Muscle of back (tissue), 13 donors: ENCODE measurements at places on chromosomes 11 and 22.

- no peak for DNase-seq
Observed at GRCh38 chr11:10906521-10906920, 48.7 kb upstream of the ZBED5 start.

DNA sequence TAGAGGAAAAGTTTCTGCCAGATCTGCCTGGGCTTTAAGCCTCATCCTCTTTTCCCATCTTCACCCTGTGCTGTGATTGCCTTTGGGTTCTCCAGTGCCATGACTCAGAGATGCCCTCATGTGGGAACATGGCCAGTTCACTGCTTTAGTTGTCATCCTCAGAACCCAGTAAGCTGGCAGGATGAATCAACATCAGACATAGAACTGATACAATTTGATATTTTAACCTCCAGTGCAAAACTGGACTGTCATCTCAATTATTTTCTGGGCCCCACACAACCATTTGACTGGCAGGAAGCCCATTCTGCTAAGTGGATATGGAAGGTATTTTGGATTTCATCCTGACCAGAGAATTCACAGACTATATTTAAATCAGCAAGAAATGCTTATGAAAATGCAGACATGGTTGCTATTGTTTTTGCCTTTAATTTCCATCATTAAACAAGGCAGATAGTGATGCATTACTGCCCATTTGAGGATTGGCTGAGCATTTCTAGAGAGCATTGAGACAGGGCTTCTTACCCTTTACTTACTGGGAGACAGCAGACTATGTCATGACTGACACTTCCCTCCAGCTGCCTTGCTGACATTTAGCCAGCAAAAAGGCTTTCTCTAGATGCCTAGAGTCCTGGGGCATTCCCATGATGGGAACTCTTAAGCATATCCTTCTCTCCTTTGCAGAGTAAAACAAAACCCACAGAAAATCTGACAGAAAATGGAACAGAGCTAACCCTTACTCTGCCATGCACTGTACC lies 327.1 kb upstream of the MTNR1B start:
- DNase-seq, result no peak

- peak; percentile 66 for DNase-seq
Observed at GRCh38 chr22:31094021-31094551, 13.0 kb downstream of the SMTN start.

GRCh38 chr11:12372111-12372510 lies 5.3 kb upstream of the PARVA start:
- no peak for DNase-seq

GRCh38 chr11:126404367-126404766 lies 48.9 kb downstream of the ST3GAL4 start:
- DNase-seq, result no peak

GRCh38 chr11:119120639-119121007 lies 757 bp upstream of the HINFP start:
- no peak for DNase-seq

DNA sequence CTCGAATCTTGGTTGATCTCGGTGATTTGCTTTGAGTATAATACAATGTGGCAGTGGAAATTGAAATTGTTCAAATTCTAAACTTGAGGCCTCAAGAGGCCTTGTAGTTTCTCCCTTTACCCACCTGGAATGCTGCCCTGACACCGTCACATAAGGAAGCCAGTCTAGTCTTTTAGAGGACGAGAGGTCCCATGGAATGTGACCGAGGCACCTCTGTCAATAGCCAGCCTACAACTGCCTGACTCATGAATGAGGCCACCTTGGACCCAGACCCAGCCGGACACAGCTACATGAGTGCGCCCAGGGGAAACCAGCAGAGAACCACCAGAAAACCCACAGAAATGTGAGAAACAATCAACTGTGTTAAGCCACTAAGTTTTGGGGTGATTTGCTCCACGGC lies 52.5 kb downstream of the RPL27A start:
- no peak for DNase-seq

GRCh38 chr22:50016988-50017700 lies 4.6 kb upstream of the IL17REL start:
- no peak for DNase-seq

GRCh38 chr11:113685654-113686359 lies 20.3 kb downstream of the TMPRSS5 start:
- DNase-seq, result no peak

DNA sequence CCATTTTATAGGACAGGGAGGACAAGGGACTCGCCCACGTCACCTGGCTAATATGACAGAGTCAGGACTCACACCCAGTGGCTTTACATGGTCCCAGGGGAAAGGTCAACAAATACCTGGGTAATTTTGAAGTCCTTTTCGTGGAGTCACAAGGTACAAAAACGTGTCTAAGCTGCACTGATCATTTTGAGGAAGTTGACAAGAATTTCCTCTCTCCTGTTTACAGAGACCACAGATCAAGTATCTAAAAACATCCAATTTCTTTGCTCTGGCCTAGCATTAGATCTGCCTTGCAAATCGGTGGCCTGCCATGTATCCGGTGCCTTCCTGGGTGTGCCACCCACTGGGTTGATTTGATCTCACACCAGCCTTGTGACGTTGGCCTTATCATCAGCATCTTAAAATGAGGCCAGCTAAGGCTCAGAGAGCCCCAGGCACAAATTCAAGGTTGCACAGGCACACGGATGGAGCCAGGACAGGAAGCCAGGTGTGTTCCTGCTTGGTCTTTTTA lies 17.6 kb downstream of the GDPD5 start:
- DNase-seq, result no peak

GRCh38 chr22:50363166-50363802 lies 20.2 kb downstream of the PPP6R2 start:
- no peak for DNase-seq

DNA sequence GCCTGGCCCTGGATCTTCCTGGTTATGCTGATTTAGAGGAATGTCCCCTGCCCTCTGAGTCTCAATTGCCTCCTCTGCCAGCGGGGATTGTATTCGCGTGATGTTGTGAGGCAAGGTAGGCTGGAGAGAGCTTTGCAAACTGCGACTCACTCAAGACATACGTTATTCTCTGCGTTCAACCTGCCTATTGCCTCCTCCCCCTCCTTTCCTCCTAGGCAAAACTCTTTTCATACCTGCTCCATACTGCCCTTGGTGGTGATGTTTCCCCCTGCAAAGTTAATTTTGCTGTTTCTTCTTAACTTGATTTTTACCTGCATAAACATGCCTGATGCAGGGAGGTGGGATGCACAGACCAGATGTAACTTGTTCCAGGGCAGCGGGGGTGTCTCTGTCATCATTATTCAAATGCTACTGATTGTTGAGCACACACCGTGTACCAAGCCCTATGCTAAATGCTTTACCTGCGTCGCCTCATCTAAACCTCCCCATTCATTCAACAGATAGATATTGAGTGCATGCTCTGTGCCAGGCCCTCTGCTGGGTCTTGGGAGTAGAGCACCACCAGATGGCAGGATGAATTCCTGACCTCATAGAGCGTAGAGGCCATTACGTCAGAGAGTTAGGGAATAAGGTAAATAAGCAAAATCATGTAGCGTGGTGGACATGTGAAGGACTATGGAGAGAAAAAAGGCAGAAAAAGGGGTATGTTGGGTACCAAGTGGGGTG lies 29.0 kb downstream of the SGSM1 start:
- no peak for DNase-seq

- no peak for DNase-seq
Observed at GRCh38 chr11:12162652-12163051, 52.3 kb downstream of the MICAL2 start.

DNA sequence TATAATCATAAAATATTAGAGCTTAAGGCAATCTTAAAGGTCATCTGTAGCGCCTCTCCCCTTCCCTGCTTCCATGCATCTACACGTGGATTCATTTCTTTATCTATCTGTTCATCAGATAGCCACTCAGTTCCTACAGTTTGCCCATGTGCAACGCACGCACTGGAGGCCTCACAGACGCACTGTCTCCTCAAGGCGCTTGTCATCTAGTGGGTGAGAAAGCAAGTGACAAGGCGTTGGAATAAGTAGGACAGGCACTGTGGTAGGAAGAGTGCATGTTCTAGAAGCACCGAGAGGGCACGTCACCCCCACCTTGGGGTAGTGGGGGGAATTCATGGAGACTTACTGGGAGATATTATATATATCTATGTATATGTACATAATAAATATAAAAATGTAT lies 20.8 kb upstream of the JAM3 start:
- DNase-seq, result no peak

GRCh38 chr22:46803031-46803880 lies 40.8 kb downstream of the TBC1D22A start:
- DNase-seq, result no peak

DNA sequence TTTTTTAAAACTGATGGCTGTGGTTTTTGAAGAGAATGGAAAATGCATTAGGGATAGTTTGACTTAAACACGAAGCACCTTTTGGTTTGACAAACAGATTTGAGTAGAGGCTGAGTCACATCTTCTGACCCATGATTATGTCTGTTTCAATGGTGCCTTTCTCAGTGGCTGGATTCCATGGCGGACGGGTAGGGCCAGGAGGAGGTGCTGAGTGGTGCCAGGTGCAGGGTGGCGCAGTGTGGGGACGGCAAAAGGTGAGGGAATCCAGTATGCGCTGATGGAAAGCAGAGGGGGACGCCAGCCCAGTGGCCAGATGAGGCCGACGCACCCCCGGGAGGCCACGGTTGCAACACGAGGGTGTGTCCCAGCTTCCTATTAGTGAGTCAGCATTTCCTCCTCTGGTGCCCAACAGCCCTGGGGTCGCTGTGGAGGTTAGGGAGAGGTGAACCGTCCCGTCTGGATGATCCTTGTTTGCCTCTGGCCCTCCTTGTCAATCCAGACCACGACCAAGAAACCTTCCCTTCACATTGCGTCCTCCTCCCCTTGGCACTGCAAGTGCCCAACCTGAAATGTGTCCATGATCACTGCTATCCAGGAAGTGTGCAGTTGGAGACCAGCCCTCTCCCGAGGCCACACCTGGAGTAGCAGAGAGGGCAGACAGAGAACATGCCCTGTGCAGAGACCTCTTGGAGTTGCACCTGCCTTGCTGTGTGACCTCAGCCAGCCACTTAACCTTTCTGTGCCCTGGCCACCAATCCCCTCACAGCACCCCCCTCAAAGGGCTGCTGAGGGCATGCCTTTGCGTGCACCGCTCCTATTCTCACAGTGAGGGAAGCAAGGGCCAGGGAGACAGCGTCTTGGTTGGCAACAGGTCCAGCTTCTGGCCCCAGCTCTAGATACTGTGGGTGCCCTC lies 32.5 kb upstream of the ATXN10 start:
- no peak for DNase-seq

DNA sequence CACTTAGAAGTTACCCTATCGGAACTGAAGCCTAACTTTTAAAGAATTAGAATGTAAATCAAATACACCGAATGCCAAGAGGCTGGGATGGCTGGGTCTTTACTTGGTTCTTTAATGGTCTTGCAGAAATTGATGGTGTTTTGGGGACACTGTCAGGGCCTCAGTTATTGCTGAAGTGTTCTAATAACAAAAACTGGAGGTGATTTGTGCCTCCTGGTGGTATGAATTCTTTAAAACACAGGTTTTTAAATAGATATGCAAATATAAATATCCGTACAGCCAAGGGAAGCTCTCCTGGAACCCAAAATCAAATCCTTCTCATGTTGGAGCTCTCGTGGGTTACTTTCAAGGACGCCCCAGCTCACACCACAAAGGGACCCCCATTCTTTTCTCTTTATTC lies 19.3 kb upstream of the TMPRSS5 start:
- DNase-seq, result no peak

DNA sequence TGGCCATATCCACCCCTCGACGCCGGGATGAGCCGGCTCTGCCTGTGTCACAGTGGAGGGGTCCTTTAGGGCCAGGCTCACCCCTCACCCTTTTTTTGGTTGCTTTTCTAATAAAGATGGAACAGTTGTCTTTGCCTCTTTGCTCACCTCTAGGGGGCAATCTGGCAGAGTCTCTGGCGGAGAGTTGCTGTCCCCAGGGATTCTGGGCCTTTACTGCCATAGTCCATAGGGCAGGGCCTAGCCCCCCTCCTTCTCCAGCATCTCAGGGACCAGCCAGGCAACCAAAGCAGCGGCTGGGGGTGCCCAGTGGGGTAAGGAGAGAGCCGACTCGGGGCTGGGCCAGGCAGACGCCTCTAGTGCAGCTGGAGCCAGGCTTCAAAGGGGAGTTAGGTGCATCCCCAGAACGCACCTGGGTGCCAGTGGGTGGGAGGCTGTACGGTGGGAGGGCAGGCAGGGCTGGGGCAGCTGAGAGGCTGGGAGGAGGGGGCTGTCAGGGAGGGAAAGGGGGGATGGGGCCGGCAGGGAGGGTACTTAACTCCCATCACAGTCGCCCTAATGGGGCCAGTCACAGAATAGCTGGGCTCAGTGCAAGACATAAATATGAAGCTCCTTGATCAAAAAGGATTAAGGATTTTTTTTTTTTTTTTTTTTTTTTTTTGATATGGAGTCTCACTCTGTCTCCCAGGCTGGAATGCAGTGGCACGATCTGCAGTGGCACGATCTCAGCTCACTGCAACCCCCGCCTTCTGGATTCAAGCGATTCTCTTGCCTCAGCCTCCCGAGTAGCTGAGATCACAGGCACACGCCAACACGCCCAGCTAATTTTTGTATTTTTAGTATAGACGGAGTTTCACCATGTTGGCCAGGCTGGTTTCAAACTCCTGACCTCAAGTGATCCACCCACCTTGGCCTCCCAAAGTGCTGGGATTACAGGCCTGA lies 2.5 kb upstream of the SUSD2 start:
- DNase-seq, result no peak

DNA sequence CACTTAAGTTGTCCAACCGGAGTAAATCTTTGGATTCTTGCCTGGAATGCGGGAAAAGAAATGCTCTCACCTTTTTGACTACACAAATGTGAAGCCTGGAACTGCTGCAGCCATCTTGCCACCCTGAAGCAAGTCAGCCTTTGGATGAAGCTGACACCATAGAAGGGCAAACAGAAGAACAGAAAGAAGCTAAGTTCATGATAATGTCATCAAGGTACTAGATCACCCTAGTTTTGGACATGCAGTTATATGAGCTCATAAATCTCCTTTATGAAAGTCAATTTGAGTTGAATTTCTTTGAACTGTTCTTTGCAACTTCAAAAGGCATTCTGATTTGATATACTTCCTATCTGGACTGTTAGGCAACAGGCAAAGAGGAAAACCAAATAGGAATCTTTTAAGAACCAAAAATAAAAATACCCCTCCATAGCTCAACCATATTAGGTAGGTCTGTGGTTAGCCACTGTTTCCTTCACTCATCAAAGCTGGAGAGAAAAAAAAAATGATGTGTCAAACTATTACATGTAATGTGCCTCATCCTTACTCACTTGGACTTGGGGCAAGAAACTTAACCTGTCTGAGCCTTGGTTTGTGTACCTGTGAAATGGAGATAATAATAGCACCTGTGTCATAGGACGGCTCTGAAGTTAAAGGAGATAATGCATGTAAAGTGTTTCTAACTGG lies 91.9 kb downstream of the WT1 start:
- DNase-seq, result no peak

- DNase-seq, result no peak
Observed at GRCh38 chr22:49040754-49041467, 786.8 kb downstream of the BRD1 start.

DNA sequence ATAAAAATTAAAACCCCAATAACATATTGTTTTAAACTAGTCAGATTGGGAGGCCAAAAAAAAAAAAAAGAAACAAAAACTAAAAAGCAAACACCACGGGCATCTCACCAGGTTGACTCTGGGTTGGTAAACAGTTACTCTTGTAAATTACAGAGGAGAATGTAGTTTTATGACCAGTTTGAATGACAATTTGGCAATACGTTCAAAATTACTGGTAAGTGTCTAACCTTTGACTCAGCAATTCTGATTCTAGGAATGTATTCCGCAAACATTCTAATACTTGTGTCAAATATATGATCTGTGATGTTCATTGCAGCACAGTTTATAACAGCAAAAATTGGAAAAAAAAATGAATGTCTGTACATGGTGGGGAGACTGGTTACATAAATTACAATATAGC lies 1376.0 kb downstream of the TBC1D22A start:
- DNase-seq, result no peak

GRCh38 chr11:110061296-110061695 lies 31.9 kb upstream of the ZC3H12C start:
- peak; percentile 73 for DNase-seq
